ENCODE measurements at places on chromosomes 16 and 17. TPM values are rescaled to one million over a fixed set of nuclear protein-coding genes. Genes with fewer than 3 reads are reported as not detected.

The CACNG5 gene
- not detected for total RNA-seq

The PKMYT1 gene
- 50.8 TPM for total RNA-seq

The NDUFAF8 gene
- total RNA-seq = 100 TPM

The KIFC3 gene
- 77.9 TPM for total RNA-seq

The CSH2 gene
- total RNA-seq = not detected

The CTRB2 gene
- total RNA-seq = not detected

The SLC5A2 gene
- total RNA-seq = not detected

The PRPSAP2 gene
- 49.5 TPM for total RNA-seq

The SLC38A8 gene
- not detected for total RNA-seq

The NOTUM gene
- total RNA-seq = 0.14 TPM

The AOC3 gene
- 0.41 TPM for total RNA-seq

The IRX5 gene
- total RNA-seq = 1.9 TPM

The FOXF1 gene
- total RNA-seq = 2.1 TPM

The ZNF469 gene
- total RNA-seq = 0.91 TPM

The TPSAB1 gene
- total RNA-seq = 2.1 TPM

The SDR42E1 gene
- total RNA-seq = 0.03 TPM

The C16orf54 gene
- not detected for total RNA-seq

The CASKIN1 gene
- total RNA-seq = 1.5 TPM

The TMEM132E gene
- not detected for total RNA-seq

The CBX2 gene
- total RNA-seq = 27.2 TPM

The TERB1 gene
- not detected for total RNA-seq

The HLF gene
- total RNA-seq = 0.12 TPM

The RNF227 gene
- 1.8 TPM for total RNA-seq

The PDF gene
- 68.4 TPM for total RNA-seq

The GRAPL gene
- total RNA-seq = not detected

The HOXB5 gene
- 2.0 TPM for total RNA-seq

The GALR2 gene
- total RNA-seq = not detected

The ABCC12 gene
- total RNA-seq = not detected

The ZNF764 gene
- total RNA-seq = 7.3 TPM

The ICAM2 gene
- total RNA-seq = 0.17 TPM

The MCRIP1 gene
- total RNA-seq = 51.4 TPM

The AFMID gene
- total RNA-seq = 18.4 TPM

The NIP7 gene
- 48.2 TPM for total RNA-seq

The C1QL1 gene
- 22.9 TPM for total RNA-seq

The TMC8 gene
- total RNA-seq = 0.02 TPM

The SOST gene
- 0.24 TPM for total RNA-seq

The KIF18B gene
- total RNA-seq = 16.3 TPM

The EIF3CL gene
- 70.4 TPM for total RNA-seq

The RGS9 gene
- 2.0 TPM for total RNA-seq

The PRR29 gene
- total RNA-seq = 0.76 TPM

The HS3ST3B1 gene
- 14.2 TPM for total RNA-seq

The GPT2 gene
- 17.6 TPM for total RNA-seq

The NPIPB6 gene
- not detected for total RNA-seq

The CDRT15 gene
- not detected for total RNA-seq

The MVD gene
- total RNA-seq = 53.8 TPM

The TTLL6 gene
- total RNA-seq = not detected

The UTP4 gene
- total RNA-seq = 30.9 TPM

The PRRT2 gene
- 3.3 TPM for total RNA-seq

The STUB1 gene
- 227 TPM for total RNA-seq

The WNT3 gene
- total RNA-seq = 6.0 TPM

Measured in A172 (cell line).